ENCODE measurements at places on chromosomes 5 and 9. TPM values are rescaled to one million over a fixed set of nuclear protein-coding genes. Genes with fewer than 3 reads are reported as not detected.

Gene RASEF
- 7.4 TPM for total RNA-seq

Gene CD274
- 17.0 TPM for total RNA-seq

Gene ITGA1
- total RNA-seq = 8.6 TPM

Gene QRFP
- not detected for total RNA-seq

Gene OR13C8
- total RNA-seq = not detected

Gene ITK
- total RNA-seq = not detected

Gene ADAMTS16
- total RNA-seq = 11.6 TPM

Gene SPATA9
- 1.5 TPM for total RNA-seq

Gene SGCD
- total RNA-seq = 1.4 TPM

Gene TMEM232
- not detected for total RNA-seq

Gene ECPAS
- 109 TPM for total RNA-seq

Gene TMEM215
- 0.33 TPM for total RNA-seq

Data from Daoy (cell line).